ENCODE measurements at places on chromosomes 7 and 10. TPM values are rescaled to one million over a fixed set of nuclear protein-coding genes. Genes with fewer than 3 reads are reported as not detected.

GRCh38 chr7:79984210-79984609, 150.4 kb upstream of the GNAI1 start:
- no peak for DNase-seq

DNA sequence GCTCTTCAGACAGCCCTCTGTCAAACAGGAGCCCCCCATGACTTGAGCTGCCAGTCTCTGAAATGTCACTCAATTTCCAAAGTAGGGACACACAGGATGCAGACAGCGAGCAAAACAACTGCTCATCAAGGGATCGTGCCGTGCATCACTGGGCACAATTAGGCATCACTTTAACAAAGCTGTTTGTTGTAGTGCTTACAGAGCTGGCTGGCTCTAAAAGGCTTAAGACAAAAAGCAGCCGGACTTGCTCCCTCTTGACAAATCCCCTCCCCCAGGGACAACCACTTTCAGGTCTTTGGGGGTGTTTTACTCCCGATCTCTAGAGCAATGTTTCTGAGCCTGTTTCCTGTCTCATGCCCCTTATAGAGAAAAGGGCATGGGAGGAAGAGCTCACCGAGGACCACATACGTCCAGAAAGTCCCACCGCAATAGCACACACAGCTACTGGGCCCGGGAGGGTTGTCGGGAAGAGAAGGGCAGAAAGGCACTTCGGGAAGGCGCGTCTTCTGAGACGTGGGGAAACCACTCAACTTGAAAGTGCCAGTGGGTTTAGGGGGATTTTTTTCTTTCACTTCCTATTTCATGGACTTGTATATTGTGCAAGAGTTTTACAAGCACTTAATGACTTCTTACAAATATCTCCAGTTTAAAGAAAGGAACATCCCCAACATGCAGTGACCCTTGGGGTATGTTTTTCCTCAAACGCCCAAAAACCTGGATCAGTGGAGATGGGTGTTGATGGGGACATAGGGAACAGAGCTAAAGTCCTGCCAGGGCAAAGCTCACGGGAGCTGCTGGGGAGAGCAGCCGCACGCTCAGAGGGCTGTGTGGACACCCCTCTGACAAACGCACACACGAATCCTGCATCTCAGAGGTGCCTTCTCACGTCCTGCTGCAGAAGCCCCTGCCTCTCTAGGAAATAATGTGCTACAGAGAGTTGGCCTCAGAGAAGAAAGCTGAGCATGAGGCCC, 27.1 kb downstream of the LRRC20 start:
- DNase-seq = no peak

DNA sequence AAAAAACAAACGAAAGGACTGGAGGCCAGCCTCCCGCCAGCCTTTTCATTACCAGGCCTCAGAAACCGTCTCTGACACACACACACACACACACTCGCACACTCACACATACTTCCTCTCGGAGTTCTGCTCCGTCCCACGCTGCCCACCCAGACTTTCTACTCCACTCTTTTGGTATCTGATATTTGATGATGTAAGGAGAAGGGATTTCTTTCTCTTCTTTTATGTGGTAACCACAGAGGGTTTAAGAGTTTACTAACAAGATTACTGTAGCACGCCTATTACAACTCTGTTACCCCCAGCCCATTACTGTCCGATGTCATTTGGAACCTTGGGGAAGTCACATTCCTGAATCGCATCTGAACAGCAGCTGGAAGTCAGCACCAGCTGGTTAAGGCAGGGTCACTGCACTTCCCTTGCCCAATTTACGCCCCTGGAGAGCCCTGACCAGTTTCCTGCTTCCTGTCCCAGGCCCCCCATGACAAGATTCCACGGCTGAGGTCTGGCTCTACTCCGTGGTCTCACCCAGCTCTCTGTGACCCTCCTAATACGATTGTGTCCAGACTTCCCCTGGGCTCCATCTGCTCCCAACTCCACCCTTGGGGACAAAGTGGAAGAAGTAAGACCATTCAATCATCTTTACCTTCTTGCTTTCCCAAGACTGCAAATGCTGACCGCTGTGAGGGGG, 1.1 kb downstream of the DENND2A start:
- DNase-seq = no peak

DNA sequence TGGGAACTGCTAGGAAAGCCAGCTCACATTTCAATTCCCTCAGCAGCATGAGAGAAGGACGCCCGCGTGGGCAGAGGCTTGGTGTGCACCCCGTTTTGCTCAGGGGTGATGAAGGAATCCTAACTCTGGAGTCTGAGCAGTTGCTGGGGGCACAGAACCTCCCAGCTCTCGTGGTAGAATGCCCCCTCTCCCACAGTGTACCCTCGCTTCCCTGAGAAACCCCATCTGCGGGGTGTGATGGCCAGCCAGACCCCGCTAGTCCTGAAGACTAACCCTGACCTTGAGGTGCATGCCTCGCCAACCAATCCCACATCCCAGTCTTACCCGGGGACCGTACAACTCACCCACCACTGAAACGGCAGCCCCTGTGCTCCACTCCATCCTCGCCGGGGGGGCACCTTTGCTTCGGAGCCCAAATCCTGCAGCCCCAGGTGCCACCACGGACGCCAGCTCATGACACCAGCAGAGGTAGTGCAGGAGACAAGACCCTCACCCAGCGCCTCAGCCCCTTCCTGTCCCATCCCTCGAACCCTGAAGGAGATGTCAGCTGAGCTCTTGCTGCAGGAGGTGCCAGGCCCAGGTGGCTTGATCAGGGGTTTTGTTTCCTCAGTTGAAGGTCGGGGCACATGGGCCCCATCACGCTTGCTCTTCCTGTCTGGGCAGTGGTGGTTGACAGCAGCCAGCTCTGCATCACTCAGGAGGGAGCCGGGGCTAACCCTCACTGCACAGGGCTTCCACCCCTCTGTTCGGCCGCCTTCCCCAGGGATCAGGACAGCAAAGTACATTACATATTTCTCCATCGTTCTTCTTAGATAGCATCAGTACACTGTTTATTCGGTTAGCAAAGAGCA, 236.5 kb downstream of the MGMT start:
- DNase-seq = no peak

DNA sequence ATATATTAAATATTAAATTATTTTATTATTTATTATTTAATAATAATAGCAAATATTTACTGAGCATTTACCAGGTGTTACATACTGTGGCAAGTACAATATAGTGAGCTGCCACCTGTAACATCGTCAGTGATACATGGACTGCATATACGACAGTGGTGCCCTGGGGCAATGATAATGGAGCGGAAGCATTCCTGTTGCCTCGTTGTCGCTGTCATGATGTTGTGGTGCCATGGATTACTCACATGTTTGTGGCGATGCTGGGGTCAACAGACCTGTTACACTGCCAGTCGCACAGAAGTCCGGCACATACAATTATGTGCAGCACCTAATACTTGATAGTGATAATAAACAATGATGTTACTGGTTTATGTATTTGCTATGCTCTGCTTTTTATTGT, 20.6 kb downstream of the CAMK1D start:
- DNase-seq = no peak

Gene STOX1
- 10.2 TPM for polyA plus RNA-seq

DNA sequence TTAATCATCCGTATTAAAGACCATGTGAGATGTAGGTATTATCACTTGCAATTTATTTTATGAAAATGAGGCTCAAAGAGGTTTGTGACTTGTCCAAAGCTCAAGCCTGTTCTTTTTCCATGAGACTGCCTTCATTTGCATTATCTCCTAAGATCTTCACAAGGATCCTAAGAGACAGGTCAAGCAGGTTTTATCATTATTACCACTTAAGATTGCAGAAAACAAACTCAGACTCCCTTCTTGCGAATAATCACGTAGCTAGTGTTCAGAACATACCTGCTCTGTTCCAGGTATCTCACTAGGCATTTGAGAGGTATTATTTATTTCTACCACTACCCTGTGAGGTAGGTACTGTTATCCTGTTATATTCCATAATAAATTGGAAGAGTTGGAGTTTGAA, 64.8 kb downstream of the ZNRF2 start:
- DNase-seq = no peak

Gene SPDYE8
- 0.83 TPM for polyA plus RNA-seq

Gene RNF32
- polyA plus RNA-seq = 2.9 TPM

Measured in renal cortex interstitium (tissue), 15 donors.